ENCODE measurements at places on chromosomes 3 and 15. TPM values are rescaled to one million over a fixed set of nuclear protein-coding genes. Genes with fewer than 3 reads are reported as not detected.
A peak's percentile ranks its signal among the peaks of the same experiment; 100 is the strongest.

DNA sequence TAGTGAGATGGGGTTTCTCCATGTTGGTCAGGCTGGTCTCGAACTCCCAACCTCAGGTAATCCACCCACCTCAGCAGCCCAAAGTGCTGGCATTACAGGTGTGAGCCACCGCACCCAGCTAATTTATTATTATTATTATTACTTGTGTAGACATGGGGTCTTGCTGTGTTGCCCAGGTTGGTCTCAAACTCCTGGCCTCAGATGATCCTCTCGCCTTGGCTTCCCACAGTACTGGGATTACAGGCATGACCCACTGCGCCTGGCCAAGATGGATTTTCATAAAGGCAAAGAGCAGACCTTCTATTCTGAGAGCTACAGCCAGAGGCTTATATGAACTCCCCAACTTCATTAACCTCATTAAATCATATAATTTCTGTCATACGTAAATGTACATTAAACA lies 17.2 kb downstream of the PTPN9 start:
- no peak for DNase-seq

DNA sequence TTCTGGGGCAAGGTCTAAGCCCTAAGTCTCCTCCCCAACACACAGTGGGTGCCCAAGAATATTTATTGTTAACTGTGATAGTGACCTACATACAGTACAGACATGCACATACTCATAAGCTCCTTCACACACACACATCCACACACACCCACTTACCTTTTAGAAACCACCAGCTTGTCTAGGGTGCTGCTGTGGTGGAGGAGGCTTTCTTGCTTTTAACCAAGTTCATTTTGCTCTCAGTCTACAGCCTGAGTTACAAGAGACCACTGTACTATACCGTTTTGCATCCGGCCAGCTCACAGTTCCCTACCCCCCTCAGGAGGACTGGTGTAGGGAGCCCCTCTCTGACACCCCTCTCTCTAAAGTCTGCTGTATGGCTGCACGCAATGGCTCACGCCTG lies 16.7 kb downstream of the DAPK2 start:
- no peak for DNase-seq

- DNase-seq = no peak
Observed at GRCh38 chr3:42946050-42946449, 33.1 kb upstream of the GASK1A start.

GRCh38 chr3:42441791-42442190 lies 31.4 kb upstream of the LYZL4 start:
- DNase-seq = no peak

DNA sequence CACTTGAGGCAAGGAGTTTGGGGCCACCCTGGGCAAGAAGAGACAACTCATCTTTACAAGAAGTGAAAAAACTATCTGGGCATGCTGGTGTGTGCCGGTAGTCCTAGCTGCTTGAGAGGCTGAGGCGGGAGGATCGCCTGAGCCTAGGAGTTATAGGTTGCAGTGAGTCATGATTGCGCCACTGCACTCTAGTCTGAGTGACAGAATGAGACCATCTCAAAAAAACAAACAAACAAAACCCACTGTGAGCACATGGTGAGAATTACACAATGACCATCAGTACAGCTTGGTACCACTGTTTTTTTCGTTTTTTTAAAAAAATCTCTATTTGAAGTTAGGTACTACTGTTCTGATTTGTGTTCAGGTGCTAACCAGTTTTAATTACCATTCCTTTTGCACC lies 13.6 kb downstream of the VPS39 start:
- DNase-seq = peak; percentile 26

- peak; percentile 85 for DNase-seq
Observed at GRCh38 chr15:68526269-68526668, 52.5 kb upstream of the CORO2B start.

DNA sequence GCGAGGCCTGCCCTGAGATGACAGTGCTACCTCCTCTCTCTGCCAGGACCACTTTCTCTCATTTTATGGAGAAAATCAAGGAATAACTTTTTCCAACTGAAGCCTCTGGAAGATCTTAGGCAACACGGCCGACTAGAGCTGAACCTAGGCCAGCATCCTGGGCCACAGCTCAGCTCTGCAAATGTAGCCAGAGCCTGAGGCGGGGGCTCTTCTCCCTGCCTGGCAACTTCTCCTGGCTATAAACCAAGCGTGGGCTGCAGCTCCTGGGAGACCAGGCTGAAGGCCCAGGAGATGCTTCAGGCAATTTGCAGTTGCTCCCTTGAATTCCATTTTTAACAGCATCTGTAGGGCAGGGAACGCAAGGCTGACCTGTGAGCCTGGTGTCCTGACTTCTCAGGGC lies 74.9 kb downstream of the CEMIP start:
- DNase-seq = no peak

DNA sequence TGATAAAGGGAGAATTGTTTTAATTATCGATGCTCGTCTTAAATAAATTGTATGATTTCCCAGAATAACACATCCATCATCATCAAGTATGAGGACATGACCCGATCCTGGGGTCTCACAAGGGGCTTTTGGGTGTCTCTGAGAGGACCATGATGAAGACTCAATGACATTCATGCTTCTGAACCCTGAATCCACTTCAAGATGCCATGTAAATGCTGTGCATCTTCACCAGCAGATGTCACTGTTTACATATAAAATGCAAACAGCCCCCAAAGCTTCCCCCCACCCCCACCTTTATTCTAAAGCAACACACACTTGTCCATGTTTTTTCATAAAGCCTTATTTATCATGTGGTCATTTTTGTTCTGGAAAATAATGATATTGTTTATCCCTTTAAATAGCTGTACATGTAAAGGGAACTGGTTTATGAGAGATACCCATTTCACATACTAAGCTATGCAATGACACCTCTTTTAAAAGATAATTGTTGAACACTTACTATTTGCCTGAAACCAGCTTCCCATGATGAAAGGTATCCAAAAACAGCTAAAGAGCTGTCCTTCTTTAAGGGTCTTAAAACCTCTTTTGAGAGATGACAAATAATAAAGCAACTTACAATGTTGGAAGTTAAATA lies 69.7 kb upstream of the UBE3A start:
- peak; percentile 17 for DNase-seq

DNA sequence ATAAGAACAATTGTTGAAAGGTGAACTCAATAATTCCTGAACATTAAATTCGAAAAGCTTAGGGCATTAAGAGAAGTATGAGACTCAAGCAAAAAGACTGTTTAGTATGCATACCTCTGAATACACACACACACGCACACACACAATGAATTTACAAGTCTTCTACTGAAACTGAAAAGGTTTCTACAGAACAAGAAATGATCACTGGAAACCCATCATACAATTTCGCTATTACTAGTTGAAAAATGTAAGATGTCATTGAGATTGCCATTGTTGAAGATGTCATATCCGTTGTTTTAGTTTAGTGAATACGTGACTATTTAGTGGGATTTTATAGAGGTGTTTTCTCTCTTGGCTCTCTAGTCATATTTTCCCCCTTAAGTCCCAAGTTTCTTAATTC lies 106.8 kb downstream of the FOXB1 start:
- no peak for DNase-seq

ZNF385D gene
- not detected for total RNA-seq

UTS2B gene
- total RNA-seq = not detected
